ENCODE measurements at places on chromosomes 11 and 22.

DNA sequence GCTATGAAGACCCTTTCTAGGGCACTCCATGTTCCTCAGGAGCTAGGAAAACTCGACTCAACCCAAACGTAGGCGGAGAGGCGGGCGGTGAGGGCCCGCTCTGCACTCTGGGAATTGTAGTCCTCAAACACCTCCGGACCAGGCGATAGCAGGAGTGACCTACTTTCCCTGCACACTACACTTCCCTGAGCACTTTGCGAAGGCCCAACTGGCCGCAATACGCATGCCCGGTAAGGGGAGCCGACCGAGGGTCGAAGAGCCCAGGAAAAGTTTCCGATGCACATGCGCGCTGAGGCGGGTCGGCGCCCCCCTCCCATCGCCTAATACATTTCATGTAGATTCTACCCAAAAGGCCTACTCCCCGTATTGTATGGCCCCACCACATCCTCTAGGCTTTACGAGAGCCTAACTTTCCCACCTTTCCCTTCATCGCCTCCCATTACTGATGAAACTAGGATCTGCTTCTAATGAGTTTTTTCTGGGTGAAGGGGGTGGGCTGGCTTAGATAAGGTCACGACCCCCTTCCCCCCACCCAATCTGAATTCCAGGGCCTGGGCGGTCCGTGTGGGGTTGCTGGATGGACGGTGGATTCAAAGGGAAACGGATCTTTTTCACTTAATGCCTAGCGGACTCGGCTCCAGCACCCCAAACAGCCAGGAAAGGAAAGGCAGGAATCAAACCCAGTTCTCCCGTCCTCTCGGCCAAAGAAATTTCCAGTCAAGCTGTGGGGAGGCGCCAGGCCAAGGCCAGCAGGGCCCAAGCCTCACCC, 2.1 kb downstream of the TOB2 start:
- peak; percentile 57 for DNase-seq

DNA sequence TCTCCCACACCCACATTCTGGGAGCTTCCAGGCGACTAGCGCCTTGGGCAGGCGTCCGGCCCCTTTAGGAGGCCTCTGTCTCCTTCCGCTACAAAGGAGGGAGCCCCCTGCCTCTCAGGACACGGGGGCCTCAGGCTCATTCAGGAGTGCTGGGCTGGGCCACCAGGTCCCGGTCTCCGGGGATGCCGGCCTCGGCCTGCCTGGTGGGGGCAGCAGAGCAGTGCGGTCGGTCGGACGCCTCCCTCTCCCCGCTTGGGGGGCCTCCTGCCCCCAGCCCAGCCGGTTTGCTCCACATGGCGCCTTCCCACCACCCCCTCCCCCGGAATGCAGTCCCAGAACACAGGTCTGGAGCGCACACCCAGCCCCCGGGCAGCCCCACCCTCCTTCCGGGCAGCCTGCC, 21.9 kb downstream of the MRPL23 start:
- no peak for DNase-seq

GRCh38 chr11:134176284-134176683, 47.5 kb downstream of the NCAPD3 start:
- no peak for DNase-seq

DNA sequence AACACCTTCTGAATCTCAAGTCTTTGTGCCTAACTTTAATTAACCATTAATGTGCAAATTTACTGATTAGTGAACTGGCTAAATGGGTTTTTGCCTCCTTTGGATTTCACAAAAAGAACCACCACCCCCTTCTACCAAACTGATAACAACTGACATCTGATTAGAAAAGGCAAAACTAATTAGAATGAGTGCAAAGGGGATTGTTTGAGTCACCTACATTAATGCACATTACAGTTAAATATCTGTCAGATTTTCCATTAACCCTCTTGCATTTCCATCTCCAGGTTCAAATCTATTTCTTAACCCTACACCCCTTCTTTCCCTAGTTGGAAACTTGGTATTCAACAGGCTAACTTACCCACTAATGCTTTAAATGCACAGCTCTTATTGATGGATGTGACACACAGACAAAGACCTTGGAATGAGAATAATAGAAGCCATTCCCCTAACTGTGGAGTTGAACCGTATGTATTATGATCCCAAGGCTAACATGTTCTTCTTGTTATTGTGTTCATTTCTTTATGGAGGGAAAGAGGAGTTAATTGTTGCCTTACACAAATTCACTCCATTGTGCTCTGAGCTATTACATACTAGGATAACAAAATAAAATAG, 161.5 kb upstream of the MTMR2 start:
- no peak for DNase-seq

DNA sequence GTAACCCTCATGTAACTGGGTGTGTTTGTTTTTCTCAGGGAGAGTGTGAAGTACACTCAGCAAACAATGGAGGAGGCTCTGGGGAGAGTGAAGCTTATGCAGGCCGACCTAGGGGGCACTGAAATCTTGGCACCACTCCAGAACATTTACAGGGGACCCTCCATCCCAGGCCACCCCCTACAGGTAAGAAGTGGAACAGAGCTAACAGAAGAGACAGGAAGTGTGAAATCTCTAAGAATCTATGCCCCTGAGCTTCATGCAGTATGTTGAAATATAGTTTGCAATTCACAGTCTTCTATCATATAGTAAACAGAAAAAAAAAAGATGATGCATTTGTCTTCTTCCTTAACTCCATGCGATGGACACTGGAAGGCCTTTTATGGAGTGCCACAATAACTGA, 8.4 kb downstream of the VWA5A start:
- DNase-seq: no peak

DNA sequence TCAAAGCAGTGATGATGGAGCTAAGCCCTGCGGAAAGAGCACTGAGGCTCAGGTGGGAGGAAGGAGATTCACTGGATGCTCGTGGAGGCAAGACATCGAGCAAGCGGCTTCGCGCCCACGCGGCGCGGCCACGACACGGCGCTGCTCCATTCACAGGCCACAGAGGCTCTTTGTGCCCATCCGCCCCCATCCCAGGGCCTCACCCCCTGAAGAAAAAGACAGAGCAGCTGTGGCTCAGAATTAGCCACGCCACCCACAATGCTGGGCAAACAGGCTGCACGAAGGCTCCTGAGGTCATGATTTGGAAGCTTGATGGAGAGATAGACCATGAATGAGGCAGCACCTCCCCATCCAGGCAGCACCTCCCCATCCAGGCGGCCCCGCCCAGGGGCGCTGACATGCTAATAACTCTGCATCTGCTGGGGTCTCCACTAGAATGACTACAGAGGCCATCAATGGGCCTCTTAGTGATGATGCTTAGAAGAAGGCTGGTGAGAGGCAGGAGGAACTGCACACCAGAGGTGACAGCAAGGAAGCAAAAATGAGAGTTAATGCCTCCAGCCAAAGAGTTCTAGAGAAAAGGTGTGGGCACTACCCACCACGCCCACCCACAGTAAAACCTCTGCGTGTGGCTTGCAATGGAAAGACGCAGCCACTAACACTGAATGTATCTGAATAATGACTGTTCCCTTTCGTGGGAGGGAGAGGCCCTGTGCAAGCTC, 43.5 kb downstream of the MYH9 start:
- DNase-seq: no peak

DNA sequence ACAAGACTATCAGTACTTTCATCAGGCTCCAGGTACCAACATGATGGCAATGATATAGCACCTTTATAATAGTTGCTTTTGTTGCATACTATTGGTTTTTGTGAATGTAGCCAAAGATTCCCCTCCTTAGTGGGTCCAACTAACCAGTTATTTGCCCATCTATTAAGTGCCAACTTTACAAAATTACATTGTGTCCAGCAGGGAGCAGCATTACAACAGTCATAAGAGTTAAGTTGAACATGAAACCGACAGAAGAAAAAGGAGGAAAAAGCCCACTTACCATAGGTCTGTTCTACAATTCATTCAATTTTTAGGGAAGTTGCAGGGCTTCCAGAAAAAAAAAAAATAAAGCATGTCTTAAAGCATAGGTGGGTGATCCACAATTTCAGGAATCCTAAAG, 21.6 kb downstream of the IMMP1L start:
- no peak for DNase-seq

DNA sequence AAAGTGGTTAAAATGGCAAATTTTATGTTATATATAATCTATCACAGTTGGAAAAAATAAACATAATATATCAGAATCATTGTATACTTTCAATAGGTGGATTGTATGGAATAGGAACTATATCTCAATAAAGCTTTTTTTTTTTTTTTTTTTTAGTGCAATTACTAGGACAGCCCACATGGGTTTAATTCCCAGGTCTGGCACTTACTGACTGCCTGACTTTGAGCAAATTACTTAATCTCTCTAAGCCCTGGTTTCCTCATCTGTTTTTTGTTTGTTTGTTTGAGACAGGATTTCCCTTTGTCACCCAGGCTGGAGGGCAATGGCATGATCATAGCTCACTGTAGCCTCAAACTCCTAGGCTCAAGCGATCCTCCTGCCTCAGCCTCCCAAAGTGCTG, 26.1 kb upstream of the BAIAP2L2 start:
- no peak for DNase-seq

GRCh38 chr11:57214494-57214893, 22.6 kb downstream of the APLNR start:
- DNase-seq: no peak

DNA sequence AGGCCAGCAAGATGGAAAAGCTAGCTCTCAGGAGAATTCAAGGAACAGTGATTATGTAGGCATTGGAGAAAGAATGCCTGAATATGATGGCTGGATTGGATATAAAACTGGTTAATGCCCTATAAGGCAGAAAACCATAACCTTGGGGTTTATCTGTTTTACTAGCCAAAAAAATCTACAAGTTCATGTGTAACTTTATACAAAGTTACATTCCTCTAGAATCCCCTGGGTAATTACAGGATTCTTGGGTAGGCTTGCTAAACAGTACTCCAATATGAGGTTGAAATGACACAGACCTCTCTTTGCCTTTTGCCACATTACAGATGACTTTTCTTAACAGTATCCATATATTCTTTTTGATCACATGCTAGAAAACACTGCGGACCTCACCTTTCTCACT, 26.0 kb downstream of the TSPAN18 start:
- DNase-seq: no peak

GRCh38 chr22:18088825-18089568, 11.2 kb downstream of the PEX26 start:
- no peak for DNase-seq

DNA sequence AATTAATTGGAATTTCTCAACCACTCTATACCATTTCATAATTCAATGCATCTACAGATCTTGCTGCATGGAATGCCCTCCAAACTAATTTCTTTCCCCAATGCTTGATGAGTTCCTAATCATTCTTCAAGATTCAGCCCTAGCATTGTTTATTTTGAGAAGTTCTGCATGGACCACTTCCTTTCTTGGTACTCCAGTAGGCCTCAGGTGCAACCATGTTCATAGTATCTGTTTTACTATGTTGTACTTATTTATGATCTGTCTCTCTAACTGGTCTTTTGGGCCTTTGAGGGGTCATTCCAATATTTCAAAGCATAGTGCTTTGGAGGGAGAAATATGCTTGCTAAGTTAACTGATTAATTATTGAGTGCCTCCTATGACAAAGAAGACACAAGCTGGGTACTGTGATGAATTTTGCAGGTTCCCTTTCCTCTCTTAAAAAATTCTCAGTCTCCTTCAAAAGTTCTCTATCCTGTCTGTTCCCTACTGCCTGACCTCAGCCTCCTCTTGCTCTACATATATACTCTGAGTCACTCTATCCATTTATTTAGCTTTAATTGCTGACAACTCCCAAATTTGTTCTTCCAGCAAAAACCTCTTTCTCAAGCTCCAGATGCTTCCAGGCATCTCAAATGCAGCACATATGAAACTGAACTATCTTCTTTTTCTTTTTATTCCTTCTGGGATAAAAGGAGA, 9.5 kb downstream of the MRPL17 start:
- no peak for DNase-seq

DNA sequence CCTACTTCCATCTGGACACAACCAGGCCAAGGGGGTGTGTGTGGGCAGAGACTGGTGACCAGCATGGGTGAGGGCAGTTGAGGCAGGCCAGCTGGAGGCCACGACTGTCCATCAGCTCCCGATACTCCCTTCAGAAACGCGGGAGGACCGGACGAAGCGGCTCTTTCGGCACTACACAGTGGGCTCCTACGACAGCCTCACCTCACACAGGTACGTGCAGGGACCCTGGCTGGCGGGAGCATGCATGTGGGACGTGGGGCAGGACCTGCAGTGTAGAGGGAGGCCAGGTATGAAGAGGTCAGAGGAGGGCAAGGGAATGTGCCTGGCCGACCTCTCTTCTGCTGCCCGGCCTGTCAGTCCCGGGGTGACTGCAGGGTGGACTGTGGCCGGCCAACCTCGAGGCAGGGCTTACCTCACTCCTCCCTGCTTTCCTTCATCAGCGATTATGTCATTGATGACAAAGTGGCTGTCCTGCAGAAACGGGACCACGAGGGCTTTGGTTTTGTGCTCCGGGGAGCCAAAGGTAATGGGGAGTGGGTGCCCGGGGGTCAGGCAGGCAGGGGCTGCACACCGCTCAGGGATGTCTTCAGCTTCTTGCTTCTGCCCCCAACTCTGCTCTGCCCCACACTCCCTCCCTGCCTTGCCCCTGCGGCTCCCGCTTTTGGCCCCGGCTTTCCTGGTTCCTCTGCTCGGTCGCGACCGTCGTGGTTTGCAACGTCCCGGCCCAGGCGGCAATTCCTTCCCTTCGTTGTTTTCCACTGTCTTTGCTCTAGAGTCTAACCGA, 31.3 kb downstream of the SHANK3 start:
- DNase-seq: no peak

DNA sequence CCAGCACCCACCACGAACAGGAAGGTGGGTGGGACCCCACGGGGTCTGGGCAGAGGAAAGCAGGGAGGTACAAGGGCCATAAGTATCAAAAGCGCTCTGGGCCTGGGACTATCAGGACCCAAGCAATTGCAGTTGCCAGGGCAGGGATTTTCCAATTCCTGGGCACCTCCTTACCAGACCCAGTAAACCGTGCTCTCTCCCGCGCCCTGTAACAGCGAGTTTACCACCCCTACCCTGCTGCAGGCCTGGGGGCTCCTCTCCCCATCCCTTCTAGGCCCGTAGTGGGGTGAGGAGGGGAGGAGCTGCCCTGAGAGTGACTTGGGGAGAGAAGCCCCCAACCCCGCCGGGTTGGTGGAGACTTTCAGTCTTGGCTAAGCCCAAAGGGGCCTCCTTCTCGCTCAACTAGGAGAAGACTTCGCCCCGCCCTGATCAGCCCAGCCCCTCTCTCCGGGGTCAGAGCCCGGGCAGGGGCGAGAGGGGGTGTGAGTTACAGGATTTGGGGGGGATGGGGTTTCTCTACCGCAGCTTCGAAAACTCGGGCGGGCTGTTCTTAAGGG, 5.4 kb downstream of the PAX6 start:
- no peak for DNase-seq

- no peak for DNase-seq
Observed at GRCh38 chr11:124075841-124076651, 34.9 kb upstream of the OR10G7 start.

DNA sequence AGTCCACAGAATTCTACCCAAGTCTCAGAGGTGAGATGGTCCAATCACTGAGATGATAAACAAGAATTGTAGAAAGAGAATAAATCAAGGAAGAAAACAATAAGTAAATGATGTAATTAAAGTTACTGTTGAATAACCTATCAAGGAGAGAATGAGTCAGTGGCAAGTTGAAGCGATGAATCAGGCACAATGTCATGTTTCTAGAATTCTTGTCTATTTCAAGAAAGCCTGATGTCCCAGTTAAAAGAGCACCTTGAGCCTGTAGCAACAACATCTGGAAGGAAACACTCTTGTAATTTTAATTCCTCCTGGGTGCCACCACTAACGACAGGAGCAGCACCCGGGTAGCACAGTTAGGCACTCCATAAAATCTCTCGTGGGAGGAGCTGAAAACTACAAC, 67.9 kb upstream of the SLC35C1 start:
- no peak for DNase-seq
